ENCODE measurements at places on chromosomes 13 and 19. TPM values are rescaled to one million over a fixed set of nuclear protein-coding genes. Genes with fewer than 3 reads are reported as not detected.

DNA sequence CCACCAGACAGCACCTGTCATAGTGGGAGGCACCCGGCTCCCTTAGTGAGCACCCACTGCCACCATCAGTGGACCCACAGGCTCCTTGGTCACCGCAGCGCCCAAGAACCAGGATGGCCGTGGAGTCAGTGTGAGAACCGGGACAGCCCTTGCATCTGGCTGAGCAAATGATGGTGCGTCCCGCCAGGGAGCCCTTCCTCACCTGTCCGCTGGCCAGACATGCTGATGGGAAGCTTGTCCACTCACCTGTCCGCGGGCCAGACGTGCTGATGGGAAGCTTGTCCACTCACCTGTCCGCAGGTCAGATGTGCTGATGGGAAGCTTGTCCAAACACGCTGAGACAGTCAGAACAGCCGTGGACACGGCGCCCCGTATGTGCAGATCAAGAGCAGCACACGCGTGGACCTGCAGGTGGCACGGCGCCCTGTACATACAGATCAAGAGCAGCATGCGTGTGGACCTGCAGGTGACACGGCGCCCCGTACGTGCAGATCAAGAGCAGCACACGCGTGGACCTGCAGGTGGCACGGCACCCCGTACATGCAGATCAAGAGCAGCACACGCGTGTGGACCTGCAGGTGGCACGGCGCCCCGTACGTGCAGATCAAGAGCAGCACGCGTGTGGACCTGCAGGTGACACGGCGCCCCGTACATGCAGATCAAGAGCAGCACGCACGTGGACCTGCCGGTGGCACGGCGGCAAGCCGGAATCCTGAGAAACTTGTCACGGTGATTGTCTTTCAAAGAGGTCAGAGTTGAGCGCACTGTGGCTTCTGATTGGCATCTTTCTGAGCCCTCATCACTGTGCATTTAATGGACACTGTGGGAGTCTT is 40.7 kb upstream of the DCUN1D2 start:
- no peak for DNase-seq

DNA sequence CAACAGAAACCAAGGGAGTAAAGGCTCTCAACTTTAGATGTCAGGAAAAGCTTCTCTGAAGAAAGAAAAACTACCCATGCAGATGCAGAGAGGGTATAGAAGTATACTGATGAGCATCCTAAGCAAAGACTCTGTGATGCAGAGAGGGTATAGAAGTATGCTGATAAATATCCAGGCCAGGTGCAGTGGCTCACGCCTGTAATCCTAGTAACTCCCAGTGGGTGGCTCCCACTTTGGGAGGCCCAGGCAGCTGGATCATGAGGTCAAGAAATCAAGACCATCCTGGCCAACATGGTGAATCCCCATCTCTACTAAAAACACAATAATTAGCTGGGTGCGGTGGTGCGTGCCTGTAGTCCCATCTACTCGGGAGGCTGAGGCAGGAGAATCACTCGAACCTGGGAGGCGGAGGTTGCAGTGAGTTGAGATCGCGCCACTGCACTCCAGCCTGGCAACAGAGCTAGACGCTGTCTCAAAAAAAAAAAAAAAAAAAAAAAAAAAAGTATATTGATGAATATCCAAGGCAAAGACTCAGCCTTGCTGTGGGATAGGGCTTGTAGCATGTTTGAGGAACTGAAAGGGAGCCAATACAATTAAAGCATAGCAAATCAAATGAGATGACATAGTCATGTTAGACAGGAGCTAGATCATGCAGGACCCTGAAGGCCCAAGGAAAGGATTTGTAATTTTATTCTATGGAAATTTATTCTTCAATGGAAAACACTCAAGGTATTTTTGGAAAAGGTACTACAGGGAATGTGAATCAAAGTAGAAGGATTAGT is 14.9 kb downstream of the UBL3 start:
- no peak for DNase-seq

DNA sequence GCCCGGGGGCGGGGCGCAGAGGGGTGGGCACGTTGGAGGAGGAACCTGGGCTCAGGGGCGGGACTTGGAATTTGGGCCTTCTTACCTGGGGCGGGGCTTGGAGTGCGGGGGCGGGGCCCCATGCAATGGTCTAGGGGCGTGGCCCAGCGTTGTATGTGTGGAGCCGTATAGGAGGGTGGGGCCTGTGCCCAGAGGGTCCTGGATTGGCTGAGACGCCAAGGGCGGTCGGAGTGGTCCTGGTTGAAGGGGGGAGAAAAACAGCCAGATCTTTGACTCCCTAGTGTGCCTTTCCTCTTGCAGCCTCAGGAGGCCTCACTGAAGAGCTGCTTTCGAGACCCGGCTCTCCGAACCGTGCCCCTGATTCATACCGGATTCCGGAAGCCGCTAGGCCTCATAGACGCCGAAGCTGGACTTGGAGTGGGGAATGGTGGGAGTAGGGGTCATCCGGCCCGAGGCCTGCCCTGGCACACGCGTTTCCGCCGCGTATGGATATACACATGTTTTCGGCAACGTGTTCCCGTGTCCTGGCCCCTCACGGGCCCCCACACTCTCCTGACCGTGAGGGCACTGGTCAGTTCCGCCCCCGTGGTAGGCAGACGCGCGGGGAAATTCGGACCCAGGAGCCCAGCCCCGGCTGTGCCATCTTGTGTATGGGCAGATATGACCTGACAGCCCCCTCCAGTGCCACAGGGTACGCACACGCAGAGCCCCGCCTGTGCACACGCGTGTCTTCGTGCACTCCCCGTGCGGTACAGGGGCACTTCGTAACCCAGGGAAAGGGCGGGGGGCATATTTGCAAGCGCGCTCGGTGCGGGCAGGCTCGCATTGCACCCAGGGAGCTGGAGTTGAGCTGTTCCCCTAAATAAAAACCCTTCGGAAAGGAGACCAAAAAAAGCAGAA is 661 bp upstream of the PRR12 start:
- peak; percentile 93 for DNase-seq

The CGB1 gene
- not detected for polyA plus RNA-seq

The TEX29 gene
- 1.6 TPM for polyA plus RNA-seq

The PGLYRP1 gene
- not detected for polyA plus RNA-seq

Data from brain (organoid and tissue), 16 donors.